Bone marrow (tissue), 2 donors: ENCODE measurements at places on chromosomes 12 and 14.

DNA sequence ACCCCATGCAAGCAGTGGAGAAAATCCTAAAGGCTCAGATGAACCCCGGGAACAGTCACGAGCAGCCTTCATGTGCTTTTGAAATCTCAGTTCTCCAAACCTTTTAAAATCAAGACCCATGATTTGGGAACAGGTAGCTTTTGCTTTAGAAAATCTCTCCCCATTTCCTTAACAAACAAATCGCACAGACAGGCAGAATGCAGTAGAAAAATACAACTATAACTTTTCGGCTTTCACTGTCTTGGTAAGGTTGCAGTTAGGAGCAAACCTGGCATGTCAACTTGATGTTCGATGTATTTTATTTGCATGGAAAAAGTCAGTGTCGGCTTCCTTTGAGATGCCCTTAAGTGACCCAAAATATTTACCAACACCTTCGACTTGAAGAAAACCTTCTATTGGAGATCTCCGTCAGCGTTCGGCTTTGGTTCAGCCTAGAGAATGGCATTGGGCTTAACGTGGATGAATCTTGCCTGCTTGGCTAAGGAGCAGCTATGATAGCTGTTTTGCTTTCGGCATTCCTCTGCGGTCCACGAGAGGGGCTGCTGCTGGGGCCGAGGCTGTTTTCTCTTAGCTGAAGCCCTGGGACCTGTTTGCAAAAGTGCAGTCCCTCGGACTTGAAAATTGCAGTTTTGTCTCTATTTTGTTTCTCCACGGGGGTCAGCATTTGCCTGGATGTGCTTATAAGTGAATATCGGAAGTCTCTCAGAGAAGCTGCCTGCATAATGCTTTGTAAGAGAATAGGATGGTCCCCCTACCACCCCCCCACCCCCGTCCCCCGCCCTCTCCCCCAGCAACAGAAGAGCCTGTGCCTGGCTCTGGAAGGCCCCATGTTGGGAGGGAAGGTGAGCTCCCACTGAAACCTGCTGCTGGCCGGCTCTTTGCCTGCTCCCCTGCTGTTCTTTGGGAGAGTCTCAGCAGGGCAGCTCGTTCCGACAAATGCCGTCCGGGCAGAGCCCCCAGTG lies 122.8 kb downstream of the AACS start:
- DNase-seq = no peak

DNA sequence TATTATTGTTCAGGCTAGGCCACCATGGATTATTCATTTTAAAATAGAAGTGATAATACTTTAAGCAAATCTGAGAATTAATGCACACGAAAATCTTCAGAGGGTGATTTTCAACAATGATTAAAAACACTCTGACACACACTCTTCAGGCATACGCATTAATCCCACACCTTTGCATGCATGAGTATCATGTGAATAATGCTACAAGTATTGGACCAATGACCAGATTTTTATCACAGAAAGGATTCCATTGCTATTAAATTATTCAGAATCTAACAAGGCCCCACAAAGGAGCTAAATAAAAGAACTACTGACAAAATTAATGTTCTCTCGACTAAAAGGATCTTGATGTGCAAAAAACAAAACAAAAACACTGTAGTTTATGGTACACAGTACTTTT lies 11.1 kb downstream of the EPS8 start:
- no peak for DNase-seq

DNA sequence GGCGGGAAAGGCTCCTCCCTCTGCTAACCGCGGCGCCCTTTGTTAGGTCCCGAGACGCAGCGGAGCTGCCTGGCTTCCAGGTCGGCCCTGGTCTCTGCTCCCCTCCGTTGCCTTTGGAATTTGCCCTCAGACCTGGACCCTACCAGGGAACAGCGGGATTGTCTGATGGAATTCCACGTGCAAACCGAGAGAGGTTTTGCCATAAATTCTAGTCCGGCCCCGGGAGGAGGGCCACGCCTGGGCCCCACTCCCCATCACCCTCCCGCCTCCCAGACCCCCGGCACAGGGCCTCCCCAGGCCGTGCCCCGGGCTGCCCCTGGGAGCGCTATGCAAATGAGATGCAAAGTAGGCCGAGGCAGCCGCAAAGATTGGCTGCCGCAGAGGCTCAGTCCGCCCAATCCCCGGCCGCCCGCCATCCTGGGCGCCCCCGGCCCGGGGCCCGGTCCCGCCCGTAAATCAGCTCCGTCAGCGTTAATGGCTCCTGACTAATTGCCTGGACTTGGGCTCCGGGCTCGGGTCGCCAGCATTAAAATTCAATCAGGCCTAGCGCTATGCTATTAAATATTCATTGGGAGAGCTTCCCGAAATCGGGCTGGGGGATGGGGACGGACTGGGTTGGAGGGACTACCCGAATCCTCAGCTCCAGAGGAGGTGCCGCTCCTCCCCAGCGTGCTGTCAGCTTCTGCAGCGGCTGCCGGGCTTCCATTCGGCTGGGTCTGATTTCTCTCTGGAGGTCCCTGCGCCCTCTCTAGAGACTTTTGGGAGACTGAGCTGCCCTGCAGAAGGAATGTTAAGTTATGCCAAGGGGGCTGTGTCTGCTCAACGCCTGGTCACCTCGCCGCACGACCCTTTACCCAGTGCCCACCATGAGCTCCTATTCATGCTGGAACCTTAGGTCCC lies 15.7 kb upstream of the FIGNL2 start:
- DNase-seq = no peak

- no peak for DNase-seq
Observed at GRCh38 chr12:131939007-131939406, 9.9 kb downstream of the PUS1 start.
